ENCODE measurements at places on chromosomes 5 and 9.

- DNase-seq, result no peak
Observed at GRCh38 chr9:79924836-79925235, 353.1 kb downstream of the TLE4 start.

DNA sequence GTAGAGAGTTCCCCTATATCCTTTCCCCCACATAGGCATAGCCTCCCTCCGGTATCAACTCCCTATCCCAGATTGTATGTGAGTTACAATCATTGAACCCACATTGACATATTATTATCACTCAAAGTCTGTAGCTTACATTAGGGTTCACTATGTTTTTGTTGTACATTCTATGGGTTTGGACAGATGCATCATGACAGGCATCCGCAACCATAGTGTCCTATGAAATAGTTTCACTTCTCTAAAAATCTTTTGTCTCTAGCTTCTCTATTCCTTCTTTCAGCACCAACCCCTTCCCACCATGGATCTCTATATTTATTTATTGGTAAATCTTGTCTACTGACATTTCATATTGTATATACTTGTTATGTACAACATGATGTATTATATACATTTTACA is 31.6 kb downstream of the TAF11L14 start:
- no peak for DNase-seq

DNA sequence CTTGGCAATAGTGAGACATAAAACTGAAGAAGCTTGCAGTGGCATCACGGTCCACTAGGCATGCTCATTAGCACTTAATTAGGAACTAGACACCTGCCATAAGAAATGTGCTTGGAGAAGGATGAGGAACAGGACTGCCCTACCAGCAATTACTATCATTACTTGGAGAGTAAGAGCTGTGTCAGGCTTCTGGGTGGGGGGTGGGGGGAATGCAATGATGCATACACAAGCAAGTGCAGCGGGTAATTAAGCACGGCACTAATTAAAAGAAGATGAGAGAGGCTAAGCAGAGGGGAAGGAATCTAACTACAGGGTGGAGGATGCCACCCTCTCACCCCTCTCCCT is 53.1 kb downstream of the TLE1 start:
- no peak for DNase-seq

DNA sequence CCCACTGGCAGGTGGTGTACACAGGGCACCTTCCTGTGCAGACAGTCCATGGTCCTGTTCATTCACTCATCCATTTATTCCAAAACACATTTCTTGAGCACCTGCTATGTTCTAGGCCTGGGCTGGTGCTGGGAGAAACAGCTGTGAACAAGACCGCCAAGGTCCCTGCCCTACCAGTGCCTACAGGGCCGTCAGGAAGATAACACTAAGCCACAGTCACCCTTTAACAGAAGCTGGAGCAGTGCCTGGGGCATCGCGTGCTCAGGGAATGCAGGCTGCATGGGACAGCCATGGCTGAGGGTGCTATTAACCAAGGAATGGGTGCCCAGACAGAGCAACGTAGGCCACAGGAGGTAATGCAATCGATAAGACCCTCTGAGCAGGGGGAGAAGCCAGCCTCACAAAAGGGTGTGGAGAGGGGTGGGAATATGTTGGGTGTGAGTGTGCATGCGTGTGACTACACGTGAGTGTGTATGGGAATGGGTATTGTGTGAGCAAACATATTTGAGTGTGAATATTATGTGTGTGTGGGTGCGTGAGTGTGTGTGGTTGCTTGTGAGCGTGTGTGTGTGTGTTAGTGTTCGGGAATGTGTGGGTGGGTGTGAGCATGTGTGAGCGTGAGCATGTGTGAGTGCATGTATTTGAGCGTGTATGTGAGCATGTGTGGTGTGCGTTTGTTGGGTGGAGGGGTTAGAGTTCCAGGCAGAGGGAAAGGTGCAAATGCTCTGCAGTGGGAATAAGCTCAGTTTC is 19.1 kb downstream of the DUSP1 start:
- no peak for DNase-seq

GRCh38 chr9:108516391-108516790 is 339.4 kb downstream of the ACTL7B start:
- no peak for DNase-seq

- no peak for DNase-seq
Observed at GRCh38 chr9:26755476-26755875, 137.1 kb downstream of the CAAP1 start.

DNA sequence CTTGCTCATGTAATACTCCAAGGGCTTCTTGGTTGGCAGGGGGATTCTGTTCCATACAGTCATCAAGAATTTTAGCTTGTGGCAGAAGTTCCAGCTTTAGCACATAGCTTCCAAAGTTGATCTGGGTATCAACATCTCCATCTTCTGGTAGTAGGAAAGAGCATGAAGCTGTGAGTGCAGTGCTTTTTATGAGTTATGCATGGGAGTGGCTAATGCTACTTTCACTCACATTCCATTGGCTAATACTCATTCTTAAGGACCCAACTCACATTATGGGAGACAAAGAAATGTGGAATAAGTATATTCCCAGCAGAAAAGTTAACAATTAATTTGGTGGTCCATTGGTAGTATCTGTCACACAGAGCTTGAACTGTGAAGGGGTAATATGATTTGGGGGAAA is 194.2 kb upstream of the CHD1 start:
- DNase-seq, result no peak

DNA sequence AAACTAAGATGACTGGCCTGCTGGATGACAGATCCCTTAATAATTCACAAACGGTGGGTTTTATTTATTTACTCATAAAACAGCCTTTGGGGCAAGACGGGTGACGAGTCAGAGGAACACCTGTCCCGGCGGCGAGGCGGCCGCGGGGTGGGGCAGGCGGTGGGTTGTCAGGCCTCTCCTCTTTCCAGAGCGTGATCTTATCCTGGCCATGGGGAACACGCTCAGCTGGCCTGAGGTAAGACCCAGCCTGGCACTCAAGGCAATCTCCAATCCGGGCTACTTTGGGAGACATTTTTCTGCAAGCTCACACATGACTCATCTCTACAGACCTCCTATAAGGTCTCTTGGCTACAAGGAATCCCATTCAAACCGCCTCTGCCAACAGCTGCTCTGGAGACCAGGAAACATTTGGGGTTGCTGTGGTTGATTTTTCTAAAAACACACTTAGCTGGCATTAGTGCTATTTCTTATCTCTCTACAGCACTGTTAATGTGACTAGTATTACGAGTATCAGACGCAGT is 6.3 kb downstream of the RAPGEF1 start:
- DNase-seq, result no peak

DNA sequence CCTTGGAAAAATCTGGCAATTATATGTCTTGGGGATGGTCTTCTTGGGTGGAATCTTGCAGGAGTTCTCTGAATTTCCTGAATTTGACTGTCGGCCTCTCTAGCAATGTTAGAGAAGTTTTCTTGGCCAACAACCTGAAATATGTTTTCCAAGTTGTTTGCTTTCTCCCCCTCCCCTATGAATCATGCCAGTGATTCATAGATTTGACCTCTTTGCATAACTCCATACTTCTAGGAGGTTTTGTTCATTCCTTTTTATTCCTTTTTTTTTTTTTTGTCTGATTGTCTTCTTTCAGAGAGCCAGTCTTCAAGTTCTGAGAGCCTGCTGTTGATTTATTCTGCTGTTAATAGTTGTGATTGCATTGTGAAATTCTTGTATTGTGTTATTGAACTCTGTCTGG is 56.7 kb upstream of the SLC44A1 start:
- no peak for DNase-seq

DNA sequence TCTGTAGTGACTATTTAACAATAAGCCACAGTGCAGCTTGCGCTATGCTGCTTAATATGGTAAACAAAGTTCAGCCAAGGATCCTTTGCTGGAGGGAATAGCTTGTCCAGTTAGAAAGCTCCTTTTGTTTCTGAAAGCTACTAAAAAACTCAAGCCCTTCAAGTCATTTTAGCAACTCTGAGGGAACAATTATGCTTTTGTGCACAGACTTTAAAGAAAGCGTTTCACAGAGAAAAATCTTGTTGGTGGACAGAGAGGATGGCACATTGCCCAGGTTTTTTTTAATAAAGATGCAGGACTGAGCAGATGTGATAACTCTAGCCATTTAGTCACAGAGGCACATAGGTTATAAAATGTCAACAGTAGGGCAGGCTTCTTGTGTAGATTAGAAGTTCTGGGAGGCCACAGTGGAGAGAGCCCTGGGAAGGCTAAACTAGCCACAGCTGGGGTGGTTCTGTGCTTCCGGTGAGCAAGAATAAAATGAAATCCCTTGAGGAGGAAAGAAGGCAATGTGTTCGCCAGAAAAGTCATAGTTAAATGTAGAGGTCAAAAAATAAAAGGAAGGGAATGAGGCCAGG is 63.4 kb downstream of the ALDH7A1 start:
- DNase-seq, result no peak

DNA sequence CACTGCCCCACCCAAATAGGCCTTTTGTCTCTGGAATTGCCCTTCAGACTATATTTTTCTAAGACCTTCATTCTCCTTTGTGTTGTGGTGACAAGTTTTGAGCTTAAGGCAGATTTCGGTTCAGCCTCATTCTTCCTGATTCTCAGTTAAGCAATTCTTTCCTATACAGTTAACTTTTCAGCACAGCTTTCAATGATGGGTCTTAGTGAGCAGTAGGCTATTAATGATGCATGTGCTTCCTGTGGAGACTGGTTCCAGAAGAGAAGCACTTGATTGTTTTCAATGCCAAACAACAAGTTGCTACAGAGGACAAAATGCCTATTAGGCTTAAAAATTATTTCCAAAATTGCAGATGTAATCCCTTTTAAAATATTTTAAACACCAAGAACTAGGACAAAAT is 47.7 kb upstream of the TLX3 start:
- DNase-seq, result no peak

- no peak for DNase-seq
Observed at GRCh38 chr9:3457175-3457574, 68.6 kb downstream of the RFX3 start.

DNA sequence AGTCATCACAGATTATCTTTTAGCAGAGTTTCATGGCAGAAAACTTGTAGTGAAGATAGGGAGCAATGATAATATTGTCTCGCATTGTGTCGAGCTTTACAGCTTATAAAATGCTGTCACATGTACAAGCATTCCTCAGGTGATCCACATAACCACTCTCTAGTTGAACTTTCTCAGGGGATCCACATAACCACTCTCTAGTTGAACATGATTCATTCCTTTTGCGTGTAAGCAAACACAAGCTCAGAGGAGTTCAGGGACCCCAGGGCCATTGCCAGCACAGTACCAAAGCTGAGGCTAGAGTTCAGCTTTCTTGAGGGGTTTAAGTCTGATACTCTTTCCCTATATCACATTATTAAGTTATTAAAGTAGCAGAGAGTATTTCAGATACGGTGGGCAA is 86.7 kb downstream of the CDH6 start:
- DNase-seq, result no peak

DNA sequence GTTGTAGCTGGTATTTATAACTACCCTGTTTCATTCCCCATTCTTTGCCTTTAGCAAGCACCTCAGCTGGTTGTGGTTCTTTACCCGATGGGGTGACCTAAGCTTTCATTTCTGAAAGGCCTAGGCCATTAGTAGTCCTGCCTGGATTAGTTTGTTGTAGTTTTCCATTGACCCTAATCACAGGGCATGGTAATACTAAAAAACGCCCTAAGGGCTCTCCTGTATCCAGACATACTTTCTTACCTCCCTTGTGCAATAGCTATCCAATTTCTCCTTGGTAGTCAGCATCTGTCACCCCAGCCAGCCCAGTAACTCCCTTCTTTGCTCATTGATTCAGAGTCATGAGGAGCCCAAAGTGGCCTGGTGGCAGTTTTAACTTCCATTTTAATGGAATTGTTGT is 24.0 kb downstream of the TMOD1 start:
- no peak for DNase-seq

DNA sequence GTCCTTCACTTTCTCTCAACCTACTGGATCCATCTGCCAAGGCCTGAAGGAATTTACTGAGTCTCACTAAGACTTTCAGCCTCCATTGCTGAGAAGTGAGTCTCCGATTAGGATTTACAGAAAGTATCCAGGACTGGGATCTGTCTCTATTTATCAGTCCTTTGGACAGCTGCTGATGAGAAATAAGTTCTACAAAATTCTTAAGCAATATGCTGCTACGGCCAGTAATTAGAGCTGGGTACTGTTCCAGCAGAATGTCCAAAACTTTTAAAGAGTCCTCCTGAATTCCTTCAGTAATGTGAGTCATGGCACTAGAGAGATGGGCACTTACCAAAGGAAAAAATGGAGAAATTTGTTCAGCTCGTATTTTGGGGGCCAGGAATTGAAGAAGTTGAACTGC is 5.9 kb downstream of the TEX10 start:
- no peak for DNase-seq

DNA sequence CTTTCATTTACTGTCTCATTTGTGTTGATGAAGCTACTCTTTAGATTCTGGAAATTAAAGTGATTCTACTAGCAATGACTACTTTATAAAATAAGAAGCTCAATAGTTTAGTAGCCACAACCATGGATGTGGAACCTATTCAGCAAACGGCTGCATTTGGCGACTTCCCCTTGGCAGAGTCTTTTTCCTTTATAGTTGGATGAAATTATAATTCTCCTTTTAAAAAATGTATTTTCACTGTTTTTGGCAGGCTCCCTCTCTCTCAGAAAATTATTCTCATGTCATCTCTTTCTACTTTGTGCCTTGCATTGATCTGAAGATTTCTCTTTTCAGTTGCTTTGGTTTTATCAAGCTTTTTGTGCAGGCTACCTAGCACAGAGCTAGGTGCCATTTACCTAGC is 50.6 kb upstream of the KCNN2 start:
- DNase-seq, result no peak

GRCh38 chr5:41670216-41670615 is 159.8 kb upstream of the PLCXD3 start:
- DNase-seq, result no peak

DNA sequence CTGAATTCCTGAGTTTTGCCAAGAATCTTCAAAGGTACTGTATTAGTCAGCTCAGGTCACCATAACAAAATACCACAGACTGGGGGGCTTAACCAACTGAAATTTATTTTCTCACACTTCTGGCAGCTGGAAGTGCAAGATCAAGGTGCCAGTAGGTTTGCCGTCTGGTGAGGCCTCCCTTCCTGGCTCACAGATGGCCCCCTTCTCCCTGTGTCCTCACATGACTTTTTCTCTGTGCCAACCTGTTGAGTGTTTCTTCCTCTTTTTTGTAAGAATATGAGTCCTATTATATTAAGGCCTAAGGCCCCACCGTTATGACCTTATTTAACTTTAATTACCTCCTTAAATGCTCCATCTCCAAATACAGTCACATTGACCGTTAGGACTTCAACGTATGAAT is 156.1 kb upstream of the KIF2A start:
- no peak for DNase-seq

GRCh38 chr9:82820186-82820585 is 242.8 kb downstream of the RASEF start:
- DNase-seq, result no peak

Measured in NCI-H2081 (cell line).